GM18507 (cell line): ENCODE measurements at places on chromosomes 3 and 15.

GRCh38 chr3:11370191-11370590, 98.0 kb downstream of the ATG7 start:
- no peak for DNase-seq

GRCh38 chr15:38012894-38013293, 78.5 kb downstream of the TMCO5A start:
- no peak for DNase-seq

GRCh38 chr3:181794011-181794790, 82.5 kb downstream of the SOX2 start:
- DNase-seq: no peak

GRCh38 chr15:40915116-40915661, 14.0 kb upstream of the DLL4 start:
- no peak for DNase-seq

DNA sequence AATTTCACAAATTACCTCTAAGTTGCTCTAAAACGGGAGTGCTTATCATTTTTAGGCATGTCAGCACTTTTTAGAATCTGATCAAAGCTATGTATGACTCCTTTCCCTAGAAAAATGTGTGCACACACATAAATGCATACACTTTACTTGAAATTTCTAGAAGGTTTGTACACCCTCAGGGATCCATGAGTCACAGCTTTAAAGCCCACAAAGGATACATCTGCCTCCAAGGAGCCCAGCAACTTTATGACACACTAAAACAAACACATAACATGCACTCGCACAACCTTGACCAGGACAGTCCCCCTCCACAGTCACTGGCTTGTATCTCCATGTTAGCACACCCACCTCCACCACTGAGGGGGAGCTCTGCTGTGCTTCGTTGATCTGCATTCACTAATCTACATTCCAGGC, 722.0 kb upstream of the CFAP20DC start:
- DNase-seq: no peak

DNA sequence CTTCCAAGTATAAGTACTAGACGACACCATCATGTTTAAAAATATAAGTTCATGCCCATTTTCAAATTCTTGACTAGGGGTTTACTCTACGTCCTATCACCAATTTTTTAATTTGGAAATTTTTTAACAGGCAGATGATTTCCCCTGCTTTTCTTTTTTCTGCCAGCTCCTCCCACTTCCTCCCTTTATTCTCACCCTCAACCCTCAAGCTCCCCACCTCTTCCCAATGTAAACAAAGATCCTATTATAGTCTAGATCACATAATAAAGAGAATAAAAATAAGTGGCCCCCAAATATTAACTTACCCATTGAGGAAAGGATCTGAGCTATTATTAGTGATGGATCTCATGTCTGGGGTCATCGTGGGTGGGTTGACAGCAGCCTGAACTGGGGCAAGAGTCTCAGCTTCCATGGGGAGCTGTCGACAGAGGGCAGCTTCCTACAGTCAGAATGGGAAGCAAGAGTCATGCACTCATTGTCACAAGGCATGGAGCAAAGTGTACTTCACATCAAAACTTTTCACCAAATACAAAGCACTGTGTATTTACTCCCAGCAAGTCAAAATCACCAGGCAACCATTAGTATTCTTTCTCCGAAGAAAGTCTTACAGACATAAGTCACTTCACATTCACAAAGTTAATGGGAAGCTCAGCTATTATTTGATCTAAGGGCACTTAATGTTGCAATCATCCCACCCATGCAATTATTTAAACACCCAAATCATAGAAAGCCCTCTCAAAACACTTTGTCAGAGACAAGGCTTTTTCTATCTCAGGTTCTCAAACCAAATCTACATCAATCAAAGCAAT, 53.2 kb downstream of the TM4SF4 start:
- no peak for DNase-seq

- DNase-seq: no peak
Observed at GRCh38 chr3:171832989-171833388, 10.2 kb upstream of the TMEM212 start.

DNA sequence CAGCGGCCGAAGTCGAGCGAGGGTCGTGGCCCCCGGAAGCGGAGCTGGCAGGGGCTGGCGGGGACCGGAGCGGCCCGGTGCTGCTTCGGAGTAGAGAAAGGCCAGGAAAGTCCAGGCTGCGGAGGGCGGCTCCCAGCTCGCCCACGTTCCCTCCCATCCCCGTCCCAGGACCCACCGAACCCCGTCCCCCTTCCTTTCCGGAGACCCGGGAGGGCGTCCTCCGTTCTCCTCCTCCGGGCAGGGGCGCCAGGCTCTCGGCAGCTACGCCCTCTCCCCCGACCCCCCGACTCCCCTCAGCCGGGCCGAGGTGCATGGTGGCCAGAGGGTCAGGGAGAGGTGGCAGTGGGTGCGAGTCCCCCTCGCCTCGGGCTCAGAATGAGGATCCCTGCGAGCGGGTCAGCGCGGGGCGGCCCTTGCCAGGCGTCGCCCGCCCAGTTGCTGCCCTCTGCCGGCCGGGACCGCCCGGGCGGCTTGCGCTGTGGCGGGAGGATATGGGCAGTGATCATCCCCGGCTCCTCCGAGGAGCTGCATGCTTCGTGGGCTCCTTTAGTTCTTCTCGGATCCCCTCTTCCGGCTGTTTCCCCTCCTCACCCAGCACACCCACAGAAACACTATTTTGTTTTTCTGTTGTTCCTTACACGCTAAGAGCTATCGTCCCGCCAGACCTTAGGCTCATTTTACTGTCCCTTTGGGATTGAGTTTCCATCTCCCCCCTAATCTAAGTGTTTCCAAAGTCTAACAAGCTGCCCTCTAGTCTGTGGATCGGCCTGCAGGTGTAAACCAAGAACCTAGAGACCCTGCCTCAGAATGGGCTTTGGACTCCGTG, 744 bp upstream of the ALDH1A2 start:
- DNase-seq: no peak

- DNase-seq: no peak
Observed at GRCh38 chr15:88828791-88829190, 25.6 kb downstream of the ACAN start.

DNA sequence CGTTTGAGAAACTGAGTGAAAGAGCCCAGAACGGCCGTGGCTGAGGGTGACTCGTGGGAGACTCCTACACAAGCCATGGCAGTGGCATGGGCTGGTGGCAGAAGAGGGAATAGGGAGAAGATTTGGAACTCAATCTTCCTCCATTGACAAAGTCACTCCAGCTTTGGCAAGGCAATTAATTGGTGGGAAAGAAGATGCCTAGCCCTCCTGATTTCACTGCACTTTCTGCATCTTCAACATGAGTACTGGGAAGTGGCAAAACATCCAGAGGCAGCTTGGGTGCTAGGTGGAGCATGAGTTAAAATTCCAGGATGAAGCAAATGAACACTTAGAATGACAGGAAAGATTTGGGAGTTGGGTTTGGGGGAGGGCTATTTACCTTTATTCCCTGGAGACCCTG, 1.4 kb upstream of the TGFBR2 start:
- no peak for DNase-seq

DNA sequence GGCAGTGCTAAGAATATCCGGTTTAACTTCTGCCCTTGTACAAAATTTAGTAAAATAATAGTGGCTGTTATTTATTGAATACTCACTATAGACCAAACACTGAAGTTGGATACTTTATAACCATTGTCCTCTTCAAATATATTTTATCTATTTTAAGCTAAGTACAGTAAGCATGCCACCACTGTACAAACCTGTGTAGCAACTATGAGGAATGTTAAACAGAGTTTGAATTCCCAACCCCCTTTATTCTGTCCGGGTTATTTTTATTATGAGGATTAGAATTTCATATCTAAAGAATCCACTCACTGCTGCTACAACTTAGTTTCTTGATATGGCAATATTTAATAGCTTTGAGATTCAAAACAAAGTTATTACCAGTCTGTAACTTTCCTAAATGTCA, 203.5 kb upstream of the RBMS3 start:
- no peak for DNase-seq

DNA sequence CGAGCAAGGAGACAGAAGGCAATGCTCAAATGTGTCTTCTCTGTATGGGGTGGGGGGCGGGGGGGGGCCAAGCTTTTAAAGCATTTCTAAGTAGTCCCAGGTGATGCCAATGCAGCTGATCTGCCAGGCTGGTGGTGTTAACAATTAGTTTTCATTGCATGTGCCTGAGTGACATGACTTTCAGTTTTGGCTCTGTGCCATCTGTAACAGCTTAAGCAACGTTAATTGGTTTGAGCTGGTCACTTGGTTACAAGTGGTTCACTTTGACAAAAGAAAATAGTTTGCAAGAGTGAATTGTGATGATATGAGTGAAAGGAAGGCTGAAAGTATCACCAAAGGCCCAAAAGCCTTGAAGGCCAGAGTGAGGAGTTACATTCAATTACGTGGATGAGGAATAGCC, 26.4 kb upstream of the LRIG1 start:
- no peak for DNase-seq

GRCh38 chr15:70376031-70376928, 278.6 kb upstream of the TLE3 start:
- DNase-seq: no peak

GRCh38 chr3:50122661-50123391, 32.3 kb upstream of the SEMA3F start:
- DNase-seq: no peak

GRCh38 chr15:51071578-51071977, 23.1 kb downstream of the TNFAIP8L3 start:
- no peak for DNase-seq

DNA sequence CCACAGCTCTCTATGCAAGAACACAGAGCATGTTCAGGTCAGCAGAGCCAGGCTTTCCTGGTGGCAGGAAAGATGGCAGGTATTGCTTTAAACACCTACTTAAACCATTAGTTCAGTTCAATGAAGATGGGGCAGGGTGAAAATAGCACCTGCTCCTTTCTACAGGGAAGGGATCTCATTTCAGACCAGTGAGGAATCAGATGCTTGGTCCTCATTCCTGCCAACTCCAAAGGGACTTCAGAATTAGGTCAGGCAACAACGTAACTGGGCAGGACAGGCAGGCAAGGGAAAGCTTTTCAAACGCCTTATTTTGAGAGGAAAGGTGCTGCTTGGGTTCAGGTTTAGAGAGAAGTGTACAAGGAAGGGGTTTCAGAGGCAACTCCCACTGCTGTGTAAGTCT, 12.6 kb upstream of the RPS17 start:
- DNase-seq: no peak

GRCh38 chr3:124937049-124937448, 2.5 kb upstream of the MUC13 start:
- DNase-seq: no peak

- DNase-seq: no peak
Observed at GRCh38 chr3:185342459-185343174, 20.3 kb upstream of the MAP3K13 start.

DNA sequence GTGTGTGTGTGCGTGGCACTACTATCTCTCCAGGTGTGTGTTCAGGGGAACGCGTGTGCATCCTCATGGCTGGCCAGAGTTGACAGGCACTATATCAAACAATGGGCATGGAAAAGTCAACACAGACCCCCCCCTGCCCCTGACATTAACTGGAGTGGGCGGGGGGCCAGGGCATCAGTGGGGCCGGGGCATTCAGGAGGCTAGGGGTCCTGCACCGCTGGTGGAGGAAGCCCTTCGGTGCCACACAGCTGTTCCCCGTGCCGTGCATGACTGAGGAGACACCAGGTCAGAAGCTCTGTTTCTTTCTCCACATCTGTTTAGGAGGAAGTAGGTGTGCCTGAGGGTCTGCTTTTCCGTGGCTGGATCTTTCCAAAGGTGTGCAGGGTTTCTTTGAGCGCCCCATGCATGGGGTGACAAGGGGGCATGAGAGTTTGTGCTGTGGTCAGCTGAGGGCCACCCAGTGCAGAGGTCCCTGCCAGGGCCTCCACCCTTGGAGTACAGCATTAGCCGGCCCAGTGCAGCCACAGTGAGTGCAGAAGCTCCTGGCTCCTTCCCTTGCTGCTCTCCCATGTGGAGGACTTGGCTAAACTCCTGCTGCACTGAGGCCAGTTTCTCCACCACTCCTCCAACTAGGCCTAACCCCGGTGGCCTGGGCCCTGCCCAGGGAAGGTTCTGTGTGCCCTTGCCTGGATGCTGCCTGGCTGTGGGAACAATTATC, 7.5 kb downstream of the C3orf22 start:
- DNase-seq: no peak

GRCh38 chr3:126781889-126782491, 78.0 kb downstream of the CHCHD6 start:
- DNase-seq: no peak

DNA sequence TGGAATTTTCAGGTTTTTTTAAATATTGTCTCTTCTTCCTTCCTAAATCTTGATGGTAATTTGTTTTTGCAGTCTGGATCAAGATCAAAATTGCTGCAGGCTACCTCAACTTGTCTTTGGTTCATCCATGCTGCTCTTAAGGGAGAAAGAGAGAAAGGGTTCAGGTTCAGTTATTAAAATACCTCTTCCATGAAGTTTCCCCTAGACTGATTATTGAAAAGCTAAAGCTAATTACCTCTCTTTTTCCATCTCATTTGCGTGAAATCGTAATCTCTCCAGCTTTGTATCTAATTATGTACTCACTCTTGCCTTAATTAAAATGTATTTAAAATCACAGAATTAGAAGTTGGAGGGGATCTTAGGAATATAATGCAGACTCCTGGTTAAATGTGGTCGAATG, 52.7 kb downstream of the SLC28A2 start:
- no peak for DNase-seq

DNA sequence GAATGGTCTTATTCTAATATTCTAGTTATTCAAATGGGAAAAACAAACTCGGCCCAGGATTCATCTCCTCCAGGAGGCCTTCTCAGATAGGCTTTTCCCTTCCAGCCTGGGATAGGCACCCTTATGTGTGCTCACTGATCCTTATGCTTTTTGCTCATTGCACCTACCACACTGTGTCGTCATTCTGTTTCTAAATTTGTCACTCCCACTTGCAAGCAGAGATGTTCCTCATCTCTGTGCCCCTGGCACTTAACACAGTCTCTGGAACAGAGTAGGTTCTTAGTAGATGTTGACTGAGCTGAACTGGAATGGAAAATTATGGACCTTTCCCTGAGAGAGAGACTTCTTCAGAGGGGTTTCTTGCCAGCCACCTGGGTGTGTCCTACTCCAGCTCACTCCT, 18.7 kb upstream of the SPG11 start:
- DNase-seq: no peak

GRCh38 chr3:182596676-182597410, 196.5 kb upstream of the ATP11B start:
- DNase-seq: no peak

DNA sequence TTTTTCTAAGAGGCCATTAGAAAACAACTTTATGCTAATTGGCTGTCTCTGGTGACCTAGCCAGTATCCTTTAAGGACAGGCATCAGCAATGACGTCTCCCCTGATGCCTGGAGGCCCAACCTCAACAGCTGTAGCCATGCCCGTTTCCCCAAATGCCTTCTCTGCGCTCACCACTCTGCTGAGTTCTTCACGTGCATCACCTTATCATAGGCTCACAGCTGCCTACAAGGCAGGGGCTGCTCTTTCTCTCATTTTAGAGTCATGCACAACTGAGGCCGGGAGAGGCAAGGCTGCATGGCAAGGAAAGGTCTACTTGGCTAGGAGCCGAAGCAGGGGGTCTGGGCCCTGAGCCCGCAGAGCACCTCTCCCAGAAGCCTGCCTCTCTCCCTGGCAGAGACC, 43.9 kb upstream of the SEC13 start:
- DNase-seq: no peak

- DNase-seq: no peak
Observed at GRCh38 chr3:130543322-130543721, 26.3 kb downstream of the COL6A6 start.
